SK-N-SH (cell line): ENCODE measurements at places on chromosomes 1 and 21.

GRCh38 chr1:185353124-185353523 lies 36.1 kb upstream of the IVNS1ABP start:
- no peak for DNase-seq

DNA sequence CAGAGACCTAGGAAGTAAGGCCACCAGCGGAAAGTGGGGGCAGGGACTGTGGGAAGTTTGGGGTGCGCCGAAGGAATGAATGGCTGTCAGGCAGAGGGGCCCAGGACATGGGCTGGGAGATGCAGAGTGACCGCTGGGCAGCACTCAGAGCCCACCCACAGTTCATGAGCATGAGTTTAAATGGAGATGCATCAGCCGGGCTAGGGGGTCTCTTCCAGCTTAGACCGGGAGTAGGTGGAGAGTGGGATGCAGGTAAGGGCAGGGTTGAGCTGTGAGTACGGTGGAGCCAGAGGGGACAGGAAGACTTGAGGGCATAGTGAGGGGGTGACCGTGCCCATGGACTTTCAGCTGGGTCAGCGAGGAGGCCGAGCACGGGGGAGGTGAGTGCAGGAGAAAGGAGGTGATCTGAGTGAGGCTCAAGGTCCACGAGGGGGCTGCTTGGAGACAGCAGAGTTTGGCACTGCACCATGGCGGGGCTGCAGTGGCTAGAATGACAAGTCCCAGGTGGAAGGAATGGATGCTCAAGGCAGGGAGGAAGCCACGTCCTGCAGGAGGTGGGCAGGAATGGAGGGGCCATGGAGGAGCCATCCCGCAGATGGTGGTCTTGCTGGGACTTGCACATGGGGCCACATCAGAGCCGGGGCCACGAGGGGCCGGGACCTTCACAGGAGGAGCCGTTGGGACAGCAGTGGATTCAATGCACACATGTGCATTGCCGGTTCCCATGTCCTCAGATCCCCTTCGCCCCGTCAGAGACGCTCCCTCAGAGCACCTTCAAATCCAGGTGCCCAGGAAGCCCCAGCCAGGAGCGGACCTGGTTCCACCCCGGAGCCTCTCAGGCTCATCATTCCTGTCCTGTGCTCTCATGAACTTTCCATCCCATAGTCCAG lies 34.9 kb downstream of the UBASH3A start:
- DNase-seq = no peak

DNA sequence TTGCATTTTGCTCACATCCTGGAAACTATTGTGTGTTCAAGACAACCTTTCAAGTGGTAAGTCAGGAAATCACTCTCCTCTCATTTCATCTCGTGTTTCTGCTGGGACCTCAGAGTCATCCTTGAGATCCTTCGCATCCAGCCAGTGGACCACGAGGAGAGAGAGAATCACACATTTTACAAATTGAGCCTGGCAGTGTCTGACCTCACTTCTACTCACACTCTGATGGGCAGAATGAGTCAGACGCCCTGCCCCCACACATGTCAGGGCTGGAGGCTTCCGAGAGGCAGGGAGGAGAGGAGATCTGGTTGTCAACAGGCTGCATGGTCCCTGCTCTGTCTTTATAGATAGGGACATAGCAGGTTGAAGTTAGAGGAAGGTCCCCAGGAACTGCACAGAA lies 509.7 kb downstream of the AJAP1 start:
- no peak for DNase-seq

- no peak for DNase-seq
These were observed 761.7 kb downstream of the ADGRL2 start for GRCh38 chr1:82562448-82562847.

DNA sequence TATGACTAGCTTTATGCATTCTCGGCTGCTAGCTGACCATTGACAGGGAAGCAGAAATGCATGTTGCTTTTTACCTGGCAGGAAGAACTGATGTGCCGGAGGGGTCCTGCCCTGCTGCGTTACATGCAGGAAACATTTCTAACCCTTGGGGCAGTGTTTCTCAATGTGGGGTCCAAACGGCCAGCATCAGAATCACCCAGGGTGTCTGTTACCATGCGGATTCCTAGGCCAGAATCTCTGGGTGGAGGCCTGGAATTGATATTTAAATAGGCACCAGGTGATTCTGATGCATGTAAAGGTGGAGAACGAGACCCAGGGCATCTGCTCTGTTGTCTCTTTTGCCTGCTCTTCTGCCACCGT lies 182.7 kb downstream of the PCP4 start:
- DNase-seq = no peak

- peak; percentile 80 for DNase-seq
These were observed 558 bp downstream of the PAXBP1 start for GRCh38 chr21:32770871-32771523.

- DNase-seq = no peak
These were observed 35.0 kb upstream of the VWA5B1 start for GRCh38 chr1:20255666-20256065.

DNA sequence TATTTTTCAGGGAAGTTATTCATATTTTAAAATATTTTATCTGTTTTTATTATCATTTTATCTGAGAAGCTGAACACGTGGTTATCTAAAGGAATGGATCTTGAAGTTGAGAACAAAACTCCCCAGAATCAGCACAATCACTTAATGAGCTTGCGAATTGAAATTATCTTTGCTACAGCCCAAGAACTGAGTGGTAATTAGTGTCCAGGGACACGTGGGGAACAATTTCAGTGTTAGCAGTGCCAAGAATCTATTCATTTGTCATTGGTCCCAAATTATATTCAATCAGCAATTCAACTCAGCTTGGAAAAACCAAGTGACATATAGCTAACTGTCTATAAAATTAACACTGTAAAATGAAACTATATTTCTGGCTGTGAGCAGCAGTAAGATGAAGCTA lies 197.6 kb upstream of the UBE2U start:
- DNase-seq = no peak

DNA sequence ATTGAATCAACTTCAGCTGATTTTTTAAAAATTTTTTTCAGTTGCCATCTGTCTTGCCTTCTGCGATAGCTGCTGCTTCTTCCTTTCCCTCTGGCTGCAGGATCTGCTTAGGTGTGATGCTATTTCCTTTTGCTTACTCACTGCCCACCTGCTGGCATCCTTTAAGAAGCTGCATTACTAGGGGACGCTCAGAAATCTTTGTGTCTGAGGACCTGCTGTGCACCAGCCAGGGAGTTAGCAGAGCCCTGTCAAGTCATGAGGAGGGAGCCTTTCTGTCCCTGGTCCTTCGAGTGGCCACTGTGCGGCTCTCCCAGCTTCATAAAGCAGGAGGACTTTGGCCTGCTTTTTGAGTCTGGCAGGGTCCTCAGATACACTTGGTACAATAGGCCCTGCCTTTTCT lies 327.8 kb downstream of the USH2A start:
- no peak for DNase-seq

- no peak for DNase-seq
These were observed 680.5 kb upstream of the ADAMTS5 start for GRCh38 chr21:27647401-27647800.

DNA sequence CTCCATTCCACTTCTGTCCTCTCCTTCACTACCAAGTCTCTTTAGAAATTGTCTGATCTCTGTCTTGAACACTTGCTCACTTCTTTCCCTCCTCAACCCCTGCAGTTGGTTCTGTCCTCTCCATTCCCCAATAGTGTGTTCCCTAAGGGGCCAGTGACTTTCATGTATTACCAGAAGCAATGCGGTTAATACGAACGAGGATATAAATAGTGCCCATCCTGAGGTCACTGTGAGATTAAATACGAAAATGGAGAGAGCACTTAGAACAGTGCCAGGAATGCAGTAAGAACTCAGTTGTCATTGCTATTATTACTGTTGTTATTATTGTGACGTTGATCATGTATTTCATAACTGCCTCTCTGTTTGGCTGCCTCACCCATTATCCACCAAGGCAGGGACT lies 53.0 kb upstream of the ARTN start:
- no peak for DNase-seq

- DNase-seq = no peak
These were observed 20.9 kb downstream of the SOX13 start for GRCh38 chr1:204093781-204094180.

GRCh38 chr1:48939042-48939441 lies 162.4 kb upstream of the BEND5 start:
- DNase-seq = no peak

DNA sequence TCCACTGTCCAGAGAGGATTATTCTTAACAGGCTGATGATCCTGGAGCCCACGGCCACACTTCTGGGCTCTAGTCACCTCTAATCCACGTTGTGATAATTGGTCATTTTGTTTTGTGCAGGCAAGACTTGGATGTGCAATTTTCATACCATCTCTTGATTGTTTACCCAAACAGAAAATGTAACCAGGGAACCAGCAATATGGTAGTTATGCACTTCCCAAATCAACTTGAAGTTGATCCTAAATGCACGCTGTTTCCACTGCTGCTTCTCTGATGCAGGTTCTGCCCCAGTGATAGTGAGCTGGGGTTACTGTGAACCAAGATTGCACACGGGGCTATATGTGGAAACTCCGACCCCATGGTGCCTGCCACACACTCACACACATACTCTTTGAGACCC lies 14.7 kb upstream of the KCNJ15 start:
- no peak for DNase-seq

GRCh38 chr1:68213843-68214242 lies 18.5 kb downstream of the WLS start:
- DNase-seq = peak; percentile 22

GRCh38 chr21:17045214-17045853 lies 467.5 kb upstream of the CXADR start:
- DNase-seq = peak; percentile 44

GRCh38 chr1:30191154-30191702 lies 532.2 kb downstream of the MATN1 start:
- peak; percentile 34 for DNase-seq

GRCh38 chr1:184593597-184593996 lies 161.1 kb downstream of the EDEM3 start:
- DNase-seq = no peak

DNA sequence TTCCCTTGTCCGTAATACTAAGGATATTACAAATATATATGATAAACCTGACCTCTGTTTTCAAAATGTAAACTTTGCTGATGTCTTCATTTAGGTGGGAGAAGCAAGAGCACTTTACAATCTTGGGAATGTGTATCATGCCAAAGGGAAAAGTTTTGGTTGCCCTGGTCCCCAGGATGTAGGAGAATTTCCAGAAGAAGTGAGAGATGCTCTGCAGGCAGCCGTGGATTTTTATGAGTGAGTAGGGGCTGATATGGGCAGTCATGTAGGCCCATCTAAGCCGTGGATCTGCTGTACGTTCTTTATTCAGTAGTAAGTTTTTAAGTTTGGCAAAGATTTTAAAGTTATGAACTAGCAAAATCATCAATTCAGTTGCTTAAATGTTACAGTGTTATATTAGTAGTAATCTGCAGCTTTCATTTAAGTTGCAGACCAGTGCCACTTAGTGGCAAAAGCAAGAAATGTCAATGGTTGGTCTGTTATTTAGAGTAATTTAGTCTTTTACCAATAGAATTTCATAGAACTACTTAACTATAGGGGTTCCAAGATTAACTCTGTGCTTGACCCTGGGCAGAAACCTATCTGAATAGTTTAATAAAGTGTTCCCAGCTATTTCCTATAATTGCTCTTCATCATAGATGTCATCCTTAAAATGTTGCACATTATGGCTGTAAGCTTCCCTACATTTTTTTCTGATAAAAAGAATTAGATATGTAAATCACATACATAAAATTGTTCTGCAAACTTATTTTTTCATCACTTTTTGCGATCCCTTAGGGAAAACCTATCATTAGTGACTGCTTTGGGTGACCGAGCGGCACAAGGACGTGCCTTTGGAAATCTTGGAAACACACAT lies 21.3 kb downstream of the GPSM2 start:
- peak; percentile 44 for DNase-seq

GRCh38 chr1:10612436-10613160 lies 137.8 kb downstream of the PEX14 start:
- peak; percentile 83 for DNase-seq

DNA sequence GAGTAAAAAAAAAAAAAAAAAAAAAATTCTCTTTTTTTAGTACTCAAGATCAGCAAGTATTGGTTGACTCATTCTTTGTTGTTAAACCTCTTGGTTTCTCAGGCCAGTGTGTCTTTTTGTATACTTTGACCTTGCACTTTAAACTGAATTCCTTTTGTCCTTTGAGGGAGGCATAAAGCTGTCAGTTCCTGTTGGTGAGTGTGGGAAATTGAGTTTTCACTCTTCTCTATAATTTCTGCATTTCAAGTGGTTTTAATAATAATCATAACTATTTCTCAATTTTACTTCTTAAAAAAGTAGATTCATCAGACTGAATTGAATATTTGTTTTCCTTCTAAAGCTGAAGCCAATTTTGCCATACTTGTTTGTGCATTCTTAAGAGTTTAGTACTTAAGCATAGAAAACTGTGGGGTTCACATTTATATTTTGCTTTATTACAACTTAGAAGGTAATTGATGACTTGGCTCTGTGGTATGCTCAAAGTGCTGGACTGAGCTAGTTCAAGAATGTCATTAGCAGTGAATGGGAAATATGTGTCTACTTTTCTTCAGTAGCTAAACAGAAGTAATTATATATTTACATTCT lies 43.4 kb downstream of the ITSN1 start:
- no peak for DNase-seq

- DNase-seq = no peak
These were observed 290.8 kb downstream of the LRRC7 start for GRCh38 chr1:69858534-69858933.

- no peak for DNase-seq
These were observed 14.4 kb upstream of the CD101 start for GRCh38 chr1:116987256-116987555.

GRCh38 chr1:9275567-9276034 lies 17.1 kb upstream of the SPSB1 start:
- DNase-seq = no peak

DNA sequence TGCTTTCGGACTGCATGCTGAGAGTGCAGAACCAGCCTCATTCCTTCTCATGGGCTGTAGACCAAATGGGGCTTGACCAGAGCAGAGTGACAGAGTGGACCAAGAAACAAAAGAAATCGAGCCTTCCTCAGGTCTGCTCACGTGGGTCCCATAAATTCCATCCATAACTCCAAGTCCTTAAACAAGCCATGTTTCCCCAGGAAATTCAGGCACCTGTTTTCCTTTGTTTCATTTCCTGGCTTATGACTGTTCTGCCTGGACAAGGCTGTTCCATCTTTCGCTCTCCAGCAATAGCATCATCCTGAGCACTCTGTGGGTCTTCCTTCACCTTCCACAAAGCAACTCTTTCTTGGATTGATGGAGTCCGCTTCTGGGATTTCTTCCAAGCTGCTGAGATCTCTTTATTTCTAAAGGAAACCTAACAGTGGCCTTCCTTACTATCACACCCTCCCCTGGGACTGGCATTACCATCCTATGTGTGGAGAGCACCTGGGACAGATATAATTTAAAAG lies 63.9 kb downstream of the LAMC2 start:
- DNase-seq = no peak

DNA sequence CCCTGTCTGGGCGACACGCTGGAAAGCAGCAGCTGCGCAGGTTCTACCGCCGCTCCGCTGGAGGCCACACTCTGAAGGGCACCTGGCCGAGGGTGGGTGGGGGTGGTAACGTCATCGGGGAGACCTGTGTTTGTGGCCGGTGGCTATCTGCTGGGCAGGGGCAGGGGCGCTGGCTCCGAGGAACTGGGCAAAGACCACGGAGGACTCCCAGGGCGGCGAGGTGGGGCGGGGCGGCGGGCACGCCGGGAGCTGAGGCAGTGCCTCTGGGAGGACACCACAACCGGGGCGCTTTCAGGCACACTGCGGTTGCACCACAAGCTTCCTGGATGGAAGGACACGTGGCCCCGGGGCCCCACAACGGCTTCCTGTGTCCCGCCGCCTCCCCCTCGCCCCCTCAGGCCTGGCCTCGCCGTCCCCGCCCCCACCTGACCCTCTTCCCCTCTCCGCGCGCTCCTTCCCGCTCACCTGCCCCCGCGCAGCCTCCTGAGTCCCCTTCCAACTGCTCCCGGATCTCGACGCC lies 3.3 kb upstream of the DENND2D start:
- peak; percentile 62 for DNase-seq
